Aorta (tissue), 5 donors: ENCODE measurements at places on chromosomes 3 and 15.

DNA sequence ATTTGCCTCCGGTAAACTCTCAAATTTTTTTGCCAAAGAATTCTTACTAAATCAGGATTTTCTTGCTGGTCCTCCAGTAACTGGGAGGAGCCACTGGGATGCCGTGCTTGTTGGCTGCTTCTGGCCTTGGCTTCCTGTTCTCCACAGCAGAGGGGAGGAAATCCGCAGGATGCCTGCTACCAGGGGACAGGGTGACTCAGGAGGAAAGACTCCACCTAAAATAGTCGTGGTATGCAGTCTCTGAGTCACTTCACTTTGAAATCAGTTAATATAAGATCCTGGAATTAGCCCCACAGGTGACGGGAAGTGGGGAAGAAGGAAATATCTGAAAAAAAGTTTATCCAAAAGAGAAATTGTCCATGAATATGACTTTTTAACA, 6.5 kb upstream of the TM4SF18 start:
- DNase-seq, result peak; percentile 92

DNA sequence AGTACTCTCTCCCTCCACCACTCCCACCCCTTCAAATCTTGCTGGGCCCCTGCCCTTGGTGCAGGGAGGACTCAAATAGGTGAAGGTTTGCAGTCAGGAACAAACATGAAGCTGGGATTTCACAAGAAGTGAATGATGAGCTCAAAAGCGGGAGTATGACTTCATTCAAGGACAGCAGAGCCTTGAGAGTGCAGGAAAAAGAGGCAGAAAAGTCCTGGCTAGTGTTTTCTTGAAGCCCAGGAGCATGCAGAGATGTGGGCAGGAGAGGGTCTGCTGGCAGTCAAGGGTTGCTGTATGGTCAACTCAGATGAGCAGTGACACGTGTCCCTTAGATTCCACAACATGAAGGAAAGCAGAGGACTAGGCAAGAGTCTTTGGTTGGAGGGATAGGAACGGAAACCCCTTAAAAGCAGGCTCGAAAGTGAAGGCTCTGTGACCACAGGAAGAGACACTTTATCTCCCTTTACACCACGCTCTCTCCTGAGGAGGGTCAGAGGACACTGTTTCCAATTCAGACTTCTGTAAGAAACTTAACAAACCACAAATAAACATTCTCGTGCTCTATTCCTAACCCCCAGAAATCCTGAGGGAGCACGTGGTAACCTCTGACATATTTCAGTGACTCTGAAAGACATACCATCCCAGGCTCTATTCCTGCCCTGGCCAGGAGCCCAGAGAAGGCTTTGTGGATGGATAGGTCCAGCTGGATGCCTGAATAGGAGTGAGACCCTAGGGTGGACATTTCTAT, 168.0 kb upstream of the NDN start:
- DNase-seq, result no peak

DNA sequence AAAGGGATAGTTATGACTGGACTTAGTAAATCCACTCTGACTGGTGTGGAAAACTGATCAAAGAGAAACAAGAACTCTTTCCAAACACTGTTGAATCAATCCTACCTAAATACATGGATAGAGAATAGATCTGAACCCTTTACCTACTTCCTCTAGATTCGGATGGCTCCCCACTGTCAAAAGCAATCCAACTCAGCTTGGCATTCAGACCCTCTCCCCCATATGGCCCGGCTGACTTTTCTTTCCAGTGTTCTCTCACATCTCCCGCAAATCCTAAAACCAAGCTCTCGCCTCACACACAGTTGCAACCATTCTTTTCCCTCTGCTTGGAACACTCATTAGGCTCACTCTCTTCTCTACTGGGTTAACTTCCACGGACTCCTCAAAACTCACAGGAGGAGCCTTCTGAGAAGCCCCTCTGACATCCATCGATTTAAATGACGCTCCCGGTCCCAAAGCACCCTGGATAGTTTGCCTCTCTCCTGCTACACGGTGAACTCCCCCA, 639 bp downstream of the SPICE1 start:
- DNase-seq, result no peak

DNA sequence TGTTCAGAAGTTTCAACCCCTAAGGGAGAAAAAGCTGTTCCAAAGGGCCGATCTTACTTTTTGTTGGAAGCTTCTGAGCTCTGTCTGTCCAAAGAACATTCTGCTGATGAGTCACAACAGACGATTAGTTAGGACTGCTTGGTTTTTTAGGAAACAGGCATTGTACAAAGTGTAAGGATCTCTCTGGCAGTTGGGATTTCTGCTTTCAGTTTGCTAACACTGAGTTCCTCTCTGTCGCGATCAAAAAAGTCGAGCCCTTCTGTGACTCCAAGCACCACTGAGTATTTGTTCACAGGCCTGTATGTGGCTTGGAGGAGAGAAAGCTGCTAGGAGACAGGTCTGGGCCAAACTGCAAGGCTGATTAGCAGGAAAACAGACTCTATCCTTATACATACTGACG, 91.8 kb upstream of the PFN2 start:
- no peak for DNase-seq

- DNase-seq, result no peak
These were observed 92.5 kb downstream of the IGSF11 start for GRCh38 chr3:118942195-118942594.

DNA sequence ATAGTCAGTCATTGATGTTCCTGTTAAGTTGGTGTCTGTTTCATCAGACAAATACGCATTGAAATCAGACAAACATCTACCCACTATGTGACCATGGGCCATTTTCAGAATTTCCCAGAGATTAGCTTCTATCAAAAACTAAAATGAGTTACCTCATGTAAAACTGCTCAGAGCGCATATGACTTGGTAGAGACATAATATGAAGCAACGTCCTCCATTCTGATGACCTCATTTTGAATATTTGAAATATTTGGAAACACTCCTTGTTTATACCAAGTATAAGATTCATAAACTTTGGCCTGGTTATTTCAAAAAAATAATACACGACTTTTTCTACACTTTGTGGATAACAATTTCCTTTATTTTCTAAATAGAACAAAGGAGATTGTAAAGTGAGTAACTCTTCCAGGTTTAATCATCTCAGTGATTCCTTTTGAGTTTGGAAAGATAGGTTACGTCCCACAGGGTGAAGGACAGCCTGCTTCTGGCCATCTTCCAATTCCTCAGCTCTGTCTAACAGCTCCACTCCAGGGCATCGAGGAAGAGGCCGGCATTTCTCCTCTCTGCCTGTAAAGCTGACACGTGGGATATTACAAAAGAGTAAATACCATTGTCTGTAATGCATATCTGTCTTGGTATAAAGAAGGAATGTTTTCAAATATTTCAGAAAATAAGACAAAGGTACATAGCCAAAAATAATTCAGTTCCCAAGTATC, 122.6 kb downstream of the CADM2 start:
- DNase-seq, result no peak

GRCh38 chr3:112894258-112894657, 47.6 kb upstream of the CD200R1L start:
- DNase-seq, result no peak

GRCh38 chr3:186746008-186746407, 28.8 kb downstream of the KNG1 start:
- no peak for DNase-seq

DNA sequence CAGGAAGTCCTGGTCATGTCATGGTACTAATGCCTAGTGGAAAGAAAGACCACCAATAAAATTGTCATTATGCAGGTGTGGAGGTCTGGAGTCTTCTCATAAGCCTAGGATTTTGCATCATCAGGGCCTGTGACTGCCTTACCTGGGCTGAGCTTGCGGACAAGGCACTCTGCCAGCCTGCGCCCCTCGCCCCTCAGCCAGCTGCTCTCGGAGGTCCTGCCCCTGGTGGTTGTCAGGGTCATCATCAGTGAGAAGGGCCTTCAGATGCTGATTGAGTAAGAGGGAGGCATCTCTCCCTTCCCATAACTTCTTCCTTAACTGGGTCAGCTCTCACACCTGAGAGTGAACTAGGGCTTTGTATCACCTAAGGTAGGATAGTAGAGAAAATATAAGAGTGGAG, 132.8 kb downstream of the DCLK3 start:
- DNase-seq, result no peak

DNA sequence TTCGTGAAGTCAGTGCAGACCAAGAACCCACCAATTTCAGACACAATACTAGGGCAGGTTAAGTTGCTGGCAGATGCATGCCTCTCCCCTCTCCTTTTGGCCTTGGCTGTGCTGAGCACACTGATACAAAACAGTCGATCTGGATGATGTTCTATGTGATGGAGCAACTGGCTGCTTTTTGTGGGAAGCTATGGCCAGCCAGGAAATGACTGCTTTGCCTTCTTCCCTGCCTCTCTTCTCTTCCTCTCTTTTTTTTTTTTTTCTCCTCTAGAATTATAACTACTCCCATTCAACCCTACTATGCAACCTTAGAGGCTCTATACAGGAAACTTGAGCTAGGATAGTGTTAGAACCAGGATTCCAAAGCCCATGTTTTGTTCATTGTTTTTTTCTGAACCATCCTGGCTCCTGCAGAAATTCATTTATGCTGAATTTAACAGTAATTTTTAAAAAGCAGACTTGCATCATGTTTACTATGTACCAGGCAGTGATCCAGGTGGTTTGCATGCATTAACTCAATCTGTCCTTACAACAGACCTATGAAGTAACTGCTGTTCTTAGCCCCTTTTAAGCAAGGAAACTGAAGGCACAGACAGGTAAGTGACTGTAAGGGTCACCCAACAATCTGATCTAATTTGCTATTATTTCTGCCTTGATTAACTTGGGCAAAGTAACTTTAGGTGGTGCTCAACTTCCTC, 62.9 kb downstream of the PLD1 start:
- no peak for DNase-seq

- peak; percentile 69 for DNase-seq
These were observed 15.6 kb downstream of the NBEAL2 start for GRCh38 chr3:46994801-46995731.

GRCh38 chr3:10506696-10507095, 1.3 kb upstream of the ATP2B2 start:
- DNase-seq, result no peak

DNA sequence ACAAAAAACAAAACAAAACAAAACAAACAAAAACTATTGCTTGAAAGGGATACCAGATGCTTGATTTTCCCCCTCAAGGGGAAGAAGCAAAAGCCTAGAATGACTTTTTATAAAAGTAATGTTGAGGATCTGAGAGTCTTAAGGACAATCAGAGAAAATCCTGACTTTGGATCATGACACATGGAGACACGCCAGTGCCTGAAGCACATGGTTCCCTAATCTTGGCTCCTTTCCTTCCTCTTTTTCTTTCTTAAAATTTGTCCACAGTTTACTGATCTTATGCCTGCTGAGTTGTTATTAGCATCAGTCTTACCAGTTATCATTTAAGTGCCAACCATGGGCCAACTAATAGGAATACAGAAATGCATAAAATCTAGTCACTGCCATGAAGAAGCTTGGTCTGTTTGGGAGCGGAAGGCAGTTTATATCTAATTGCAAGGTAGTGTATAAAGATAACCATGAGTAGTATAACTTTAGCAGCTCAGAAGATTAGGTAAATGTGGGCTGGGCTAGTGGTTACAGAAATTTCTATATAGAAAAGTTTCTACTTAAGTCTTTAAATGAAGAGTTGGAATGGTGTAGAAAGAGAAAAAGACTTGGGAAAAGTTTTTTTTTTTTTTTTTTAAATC, 6.9 kb downstream of the GLCE start:
- DNase-seq, result no peak

GRCh38 chr15:85778107-85778776, 16.5 kb downstream of the KLHL25 start:
- no peak for DNase-seq

- no peak for DNase-seq
These were observed 267.6 kb downstream of the AGBL1 start for GRCh38 chr15:86347245-86347644.

DNA sequence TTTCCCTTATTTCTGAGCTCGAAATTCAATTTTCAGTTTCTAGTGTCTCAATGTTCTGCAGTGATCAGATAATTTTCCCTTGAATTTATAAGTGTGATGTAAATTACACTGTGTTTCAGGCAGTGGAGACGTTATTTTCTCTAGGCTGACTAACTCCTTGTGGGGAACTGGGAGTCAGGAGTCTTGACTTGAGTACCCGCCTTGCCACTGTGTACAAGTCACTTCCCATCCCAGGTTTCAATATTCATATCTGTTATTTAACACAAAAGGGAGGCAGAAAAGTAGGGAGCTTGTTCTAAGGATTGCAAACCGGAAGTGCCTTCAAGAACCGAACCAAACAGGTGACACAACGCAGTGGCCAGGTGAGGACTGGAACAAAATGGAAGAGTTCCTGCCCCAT, 196.5 kb downstream of the MEX3B start:
- no peak for DNase-seq

GRCh38 chr3:48915296-48915695, 3.3 kb upstream of the ARIH2 start:
- DNase-seq, result no peak
